ENCODE measurements at places on chromosomes 6 and 20.

- no peak for DNase-seq
Observed at GRCh38 chr6:112743323-112743722, 396.2 kb downstream of the RFPL4B start.

DNA sequence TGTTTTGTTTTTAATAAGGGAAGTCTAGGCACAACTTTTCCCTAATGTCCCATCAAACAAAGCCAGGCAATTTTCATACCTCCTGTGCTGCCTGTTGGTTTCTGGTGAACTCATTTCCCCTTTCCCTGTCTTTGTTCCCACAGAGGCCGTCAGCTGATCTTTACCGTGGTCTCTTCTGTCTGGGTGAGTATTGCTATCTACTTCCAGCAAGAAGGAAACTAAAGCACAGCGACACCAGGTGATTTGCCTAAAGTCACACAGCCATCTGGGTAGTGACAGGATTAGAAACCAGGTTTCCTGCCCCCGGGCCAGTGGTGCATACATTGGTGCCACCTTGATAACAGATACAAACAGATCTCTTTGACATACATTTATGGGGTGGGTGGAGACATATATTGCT is 59.6 kb downstream of the RAB44 start:
- peak; percentile 40 for DNase-seq

- no peak for DNase-seq
Observed at GRCh38 chr6:49730251-49730650, 13.9 kb downstream of the CRISP3 start.

- no peak for DNase-seq
Observed at GRCh38 chr6:36171573-36171972, 25.0 kb upstream of the BRPF3 start.
